NCI-H2171 treated with DMSO at 0.1 percent for 48 hours (cell line): ENCODE measurements at places on chromosomes 3 and 15.

- no peak for DNase-seq
Observed at GRCh38 chr3:152474585-152474984, 205.9 kb downstream of the MBNL1 start.

DNA sequence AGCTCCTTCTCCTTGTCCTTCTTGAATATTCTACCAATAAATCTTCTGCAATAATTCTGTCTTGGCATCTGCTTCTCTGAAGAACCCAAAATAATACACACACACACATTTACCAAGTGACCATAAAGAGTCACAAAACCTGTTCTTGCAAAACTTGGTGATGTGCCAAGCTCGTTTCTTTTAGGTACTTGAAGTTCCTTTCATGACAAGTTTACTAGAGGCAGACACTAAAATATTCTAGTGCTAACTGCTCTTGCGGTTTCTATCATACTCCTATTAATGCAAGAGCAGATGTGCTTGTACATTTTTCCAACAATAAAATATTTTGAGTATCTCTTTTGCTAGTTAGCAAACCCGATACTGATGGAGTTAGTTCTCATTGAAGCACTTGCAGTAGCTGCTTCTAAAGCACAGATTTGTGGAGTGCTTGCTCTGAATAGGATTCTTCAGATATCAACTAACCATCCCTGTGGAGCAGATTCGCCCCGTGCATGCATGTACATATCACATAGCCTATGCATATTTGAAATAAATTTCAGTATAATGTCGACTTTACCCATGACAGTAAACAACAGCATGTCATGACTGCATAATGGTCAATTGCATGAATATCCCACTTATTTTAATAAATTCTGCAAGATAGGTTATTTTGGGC lies 23.2 kb downstream of the HHLA2 start:
- peak; percentile 32 for DNase-seq

- DNase-seq, result no peak
Observed at GRCh38 chr15:40731034-40731433, 24.0 kb downstream of the RMDN3 start.

DNA sequence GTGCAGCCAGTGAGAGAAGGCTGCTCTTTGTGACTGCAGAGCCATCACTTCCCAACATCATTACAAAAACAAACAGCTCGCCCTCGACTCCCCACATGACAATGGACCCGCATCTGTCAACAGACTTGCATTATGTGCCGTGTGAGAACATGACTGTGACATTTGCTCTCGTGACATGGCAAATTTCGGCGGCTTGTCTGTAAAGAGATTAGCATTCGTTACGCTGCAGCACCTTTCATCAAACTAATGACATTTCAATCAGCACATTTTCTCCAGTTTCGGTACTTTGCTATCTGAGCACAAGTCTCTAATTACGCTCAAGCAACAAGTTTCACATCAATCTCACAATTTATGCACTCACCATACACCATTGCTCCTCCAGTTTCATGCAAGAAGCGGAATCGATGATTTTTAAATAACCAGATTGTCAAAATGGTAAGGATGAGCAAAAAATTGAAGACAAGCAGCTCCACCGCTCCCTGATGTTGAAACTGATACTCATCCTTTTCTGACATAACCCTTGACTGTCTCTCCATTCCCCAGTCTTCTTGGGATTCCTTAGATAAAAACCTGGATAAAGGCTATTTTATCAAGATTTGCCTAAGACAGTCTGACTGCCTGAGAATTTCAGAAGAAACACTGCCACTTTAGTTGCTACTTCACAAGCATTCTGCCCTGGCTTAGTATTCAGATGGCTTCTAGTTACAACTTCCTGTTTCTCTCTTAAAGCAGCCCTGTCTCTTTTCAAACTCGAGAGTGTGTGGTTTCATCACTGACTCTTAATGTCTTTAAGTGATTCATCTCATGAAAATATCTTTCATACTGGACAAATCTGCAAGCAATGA lies at the start of gene SLC9A9:
Gene SLC9A9, minus strand, starts transcription at position 682 of the 845 bp plus-strand sequence. Its CDS starts 146 bp downstream, at position 536.
- DNase-seq, result no peak
